CD8-positive, alpha-beta memory T cell (primary cell): ENCODE measurements at places on chromosomes 6 and 20.

DNA sequence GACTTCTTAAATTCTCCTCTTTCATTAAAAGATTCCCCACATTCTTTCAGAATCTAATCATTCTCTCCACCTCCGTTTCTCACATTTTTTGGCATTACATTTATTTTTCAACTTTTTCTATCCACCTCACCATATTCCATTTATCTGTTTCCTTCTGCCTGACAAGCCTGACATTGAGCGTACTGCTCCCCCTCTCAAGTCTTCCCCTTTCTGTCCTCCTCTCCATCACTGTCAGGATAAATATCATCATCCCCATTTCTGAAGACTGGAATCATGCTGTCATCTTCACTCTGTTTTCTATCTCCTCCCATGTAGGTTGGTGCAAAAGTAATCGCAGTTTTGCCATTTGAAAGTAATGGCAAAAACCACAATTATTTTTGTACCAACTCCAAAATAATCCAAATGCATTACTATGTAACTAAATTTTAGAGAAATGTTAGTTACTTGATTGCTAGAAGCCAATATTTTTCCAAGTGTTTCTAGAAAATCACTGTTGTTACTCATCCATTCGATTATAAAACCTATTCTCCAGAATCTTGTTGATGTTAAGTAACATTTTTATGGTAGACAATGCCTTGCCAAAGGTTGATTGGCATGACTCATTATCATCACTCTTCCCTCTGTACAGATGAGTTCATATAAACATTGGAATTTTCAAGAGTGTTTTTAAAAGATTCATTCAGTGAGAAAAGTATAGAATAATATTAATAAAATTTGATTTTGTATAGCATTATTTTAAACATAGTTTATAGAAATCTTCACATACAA lies 292.3 kb upstream of the RNF217 start:
- DNase-seq, result no peak

DNA sequence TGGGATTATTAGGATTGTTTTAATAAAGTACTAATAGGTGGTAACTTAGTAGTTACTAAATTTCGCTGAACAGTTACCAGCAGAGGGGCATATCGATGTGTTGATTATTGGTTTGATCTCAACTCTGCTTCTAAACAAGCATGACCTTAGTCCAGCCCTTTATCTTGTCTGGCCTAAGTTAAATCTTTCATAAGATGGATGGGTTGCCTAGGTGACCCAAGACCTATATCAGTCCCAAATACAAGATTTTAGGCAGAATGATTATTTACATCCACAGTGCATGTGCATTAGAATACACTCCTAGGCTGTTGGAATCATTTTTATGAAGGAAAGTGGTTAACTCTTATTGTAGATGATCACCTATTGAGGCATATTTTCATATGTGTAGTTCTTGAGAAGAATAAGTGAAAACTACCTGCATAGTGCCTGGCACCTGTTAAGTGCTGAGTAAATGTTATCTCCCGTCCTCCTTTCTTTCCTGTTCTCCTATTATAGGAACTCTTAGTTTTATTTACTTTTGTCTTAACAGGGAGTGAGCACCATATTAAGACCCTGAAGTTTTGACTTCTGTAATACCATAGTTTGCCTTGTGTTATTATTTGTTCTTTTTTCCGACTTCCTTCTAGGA lies 1.1 kb downstream of the HSF2 start:
- DNase-seq, result no peak

DNA sequence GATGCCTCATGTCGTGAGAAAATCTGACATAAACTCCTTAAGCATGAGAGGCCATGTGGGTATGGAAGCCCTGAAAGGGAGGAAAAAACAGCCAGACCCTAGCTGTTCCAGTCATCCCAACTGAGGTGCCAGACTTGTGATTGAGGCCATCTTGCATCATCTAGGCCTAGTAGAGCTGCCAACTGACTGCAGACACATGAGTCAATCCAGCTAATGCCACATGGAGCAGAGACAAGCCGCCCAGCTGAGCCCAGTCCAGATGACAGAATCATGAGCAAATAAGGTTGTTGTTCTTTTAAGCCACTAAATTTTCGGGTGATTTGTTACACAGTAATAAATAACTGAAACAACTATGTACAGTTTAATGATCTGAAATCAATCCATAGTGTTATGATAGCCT lies 680.9 kb downstream of the MAFB start:
- DNase-seq, result no peak

- DNase-seq, result no peak
Measured at GRCh38 chr6:9610620-9611415, 804.1 kb downstream of the TFAP2A start.

GRCh38 chr6:125843593-125843992 lies 52.8 kb downstream of the NCOA7 start:
- no peak for DNase-seq
